ENCODE measurements at places on chromosomes 4 and X.

- no peak for DNase-seq
Measured at GRCh38 chr4:5923376-5923775, 30.5 kb upstream of the CRMP1 start.

GRCh38 chr4:55396308-55397125 lies 760 bp downstream of the TMEM165 start:
- DNase-seq, result peak; percentile 47

- no peak for DNase-seq
Measured at GRCh38 chrX:74514384-74514783, 93.1 kb downstream of the SLC16A2 start.

- no peak for DNase-seq
Measured at GRCh38 chrX:10030570-10030969, 63.4 kb downstream of the CLDN34 start.

DNA sequence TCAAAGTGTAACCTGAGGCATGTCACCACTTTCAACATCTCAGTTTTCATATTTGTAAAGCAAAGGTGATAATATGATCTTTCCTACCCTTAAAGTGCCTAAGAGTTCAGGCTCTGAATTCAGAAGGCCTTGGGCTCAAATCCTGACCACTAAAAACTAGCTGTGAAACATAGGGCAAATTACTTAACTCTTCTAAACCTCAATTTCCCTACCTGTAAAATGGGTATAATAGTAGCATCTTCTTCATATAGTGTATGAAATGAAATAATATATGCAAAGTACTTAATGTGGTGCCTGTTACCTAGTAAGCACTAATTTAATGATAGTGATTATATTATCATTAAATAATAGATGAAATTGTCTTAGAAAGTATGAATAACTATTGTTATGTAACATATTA lies 7.0 kb upstream of the WDR44 start:
- DNase-seq, result no peak

DNA sequence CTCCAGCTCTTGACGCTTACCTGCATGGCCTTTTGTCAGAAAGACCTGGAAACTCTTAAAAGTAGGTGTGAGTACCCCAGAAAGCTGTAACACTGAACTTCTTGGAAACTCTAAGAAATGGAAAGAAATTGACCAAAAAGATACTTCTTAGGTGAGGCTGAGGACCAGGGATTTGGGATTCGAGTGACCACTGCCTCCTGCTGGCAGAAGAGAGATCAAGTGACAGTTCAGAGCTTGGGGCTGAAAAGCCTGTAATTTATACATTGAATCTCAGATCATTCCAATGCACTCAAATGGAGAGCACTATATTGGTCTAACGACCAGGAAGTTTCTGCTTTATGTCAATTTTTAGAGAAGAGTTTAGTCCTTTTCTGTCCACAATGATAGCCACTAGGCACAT lies 204.6 kb downstream of the PDGFRA start:
- no peak for DNase-seq

DNA sequence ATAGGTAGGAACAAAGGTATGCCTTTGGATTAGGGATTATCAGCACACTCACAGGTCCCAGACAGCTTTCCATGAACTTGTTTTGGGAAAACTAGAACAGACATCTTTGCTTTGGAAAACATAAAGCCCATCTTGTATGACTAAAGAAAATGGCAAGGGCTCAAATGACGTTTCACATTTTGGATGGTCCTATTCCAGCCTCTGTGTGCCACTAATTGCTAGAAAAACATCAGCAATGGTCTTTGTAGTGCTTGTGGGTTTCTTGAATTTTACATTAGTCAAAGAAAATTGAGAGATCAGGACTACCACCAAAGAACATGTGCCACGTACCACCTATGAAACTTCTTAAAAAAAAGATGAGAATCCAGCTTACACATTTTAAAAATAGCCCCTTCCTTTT lies 111.4 kb downstream of the HDAC8 start:
- no peak for DNase-seq

- DNase-seq, result no peak
Measured at GRCh38 chr4:152524427-152524826, 11.5 kb downstream of the FBXW7 start.

DNA sequence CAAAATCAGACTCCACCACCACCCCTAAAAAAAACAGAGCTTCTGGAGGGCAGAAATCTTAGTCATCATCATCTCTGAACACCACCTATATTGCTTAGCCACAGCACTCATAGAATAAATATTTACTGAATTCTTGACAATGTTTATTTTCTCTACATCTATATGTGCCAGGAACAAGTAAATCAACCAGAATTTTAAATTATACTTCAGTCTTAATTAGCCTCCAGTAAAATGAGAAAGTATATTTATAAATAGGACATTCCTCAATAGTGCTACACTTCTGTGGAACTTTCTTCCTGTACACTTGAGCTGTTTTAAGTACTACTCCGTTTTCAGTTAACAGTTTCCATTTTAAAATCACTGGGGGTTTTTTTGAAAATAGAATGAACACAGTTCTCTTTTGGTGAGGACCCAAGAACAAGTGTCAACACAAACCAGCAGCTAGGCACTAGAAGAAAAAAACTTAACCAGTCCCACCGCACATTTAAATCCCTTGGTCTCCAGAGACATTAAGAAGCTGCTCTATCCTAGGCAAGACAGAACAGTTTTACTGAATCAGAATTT lies 25.5 kb downstream of the SMIM14 start:
- no peak for DNase-seq

DNA sequence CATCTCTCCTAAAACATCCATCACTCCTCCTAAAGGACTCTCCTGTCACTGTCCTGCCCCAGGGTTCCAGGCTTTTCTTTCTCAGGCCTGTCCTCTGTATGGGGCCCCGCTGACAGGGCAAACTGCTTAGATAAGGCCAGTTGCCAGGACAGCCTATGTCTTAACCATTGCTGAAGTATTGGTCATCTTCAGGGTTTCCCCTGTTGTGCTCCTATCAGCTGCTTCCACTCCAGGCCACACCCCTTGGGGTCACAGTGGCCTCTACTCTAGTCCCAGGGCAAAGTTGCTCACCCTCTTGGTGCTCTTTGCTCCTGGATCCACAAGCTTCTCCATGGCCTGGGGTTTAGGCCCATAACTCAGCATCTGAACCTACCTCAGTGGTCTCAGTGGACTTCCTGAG lies 138.0 kb upstream of the PJA1 start:
- DNase-seq, result no peak

DNA sequence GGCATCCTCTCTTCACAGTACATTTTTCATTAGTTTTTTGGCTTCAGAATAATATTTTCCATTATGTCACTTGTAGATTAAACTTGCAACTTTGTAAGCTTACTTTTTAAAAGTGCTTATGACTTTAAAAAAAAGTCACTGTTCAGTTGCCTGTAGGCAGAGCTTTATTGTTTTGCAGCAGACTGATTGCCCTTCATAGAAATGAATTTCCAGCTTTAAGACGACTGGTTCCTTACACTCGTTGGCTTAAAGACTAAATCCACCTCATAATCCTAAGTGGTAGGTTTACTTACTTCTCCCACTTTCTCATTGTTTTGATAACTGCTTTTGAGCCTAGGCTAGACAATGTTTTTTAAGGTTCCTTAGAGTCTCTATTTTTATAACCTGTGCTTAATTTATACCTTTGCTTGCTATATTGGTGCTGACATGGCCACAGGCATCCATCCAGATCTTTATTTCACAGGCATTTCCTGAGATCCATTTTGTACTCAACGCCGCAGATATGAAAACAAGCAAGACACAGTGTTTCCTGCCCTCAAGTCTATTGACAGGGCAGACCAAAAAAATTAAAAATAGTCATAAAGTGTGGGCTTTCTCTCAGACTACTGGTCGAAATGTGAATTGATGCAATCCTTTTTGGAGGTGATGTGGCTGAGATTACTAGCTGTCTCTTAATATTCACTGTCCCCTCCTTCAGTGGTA lies 12.6 kb upstream of the IL13RA2 start:
- DNase-seq, result no peak

DNA sequence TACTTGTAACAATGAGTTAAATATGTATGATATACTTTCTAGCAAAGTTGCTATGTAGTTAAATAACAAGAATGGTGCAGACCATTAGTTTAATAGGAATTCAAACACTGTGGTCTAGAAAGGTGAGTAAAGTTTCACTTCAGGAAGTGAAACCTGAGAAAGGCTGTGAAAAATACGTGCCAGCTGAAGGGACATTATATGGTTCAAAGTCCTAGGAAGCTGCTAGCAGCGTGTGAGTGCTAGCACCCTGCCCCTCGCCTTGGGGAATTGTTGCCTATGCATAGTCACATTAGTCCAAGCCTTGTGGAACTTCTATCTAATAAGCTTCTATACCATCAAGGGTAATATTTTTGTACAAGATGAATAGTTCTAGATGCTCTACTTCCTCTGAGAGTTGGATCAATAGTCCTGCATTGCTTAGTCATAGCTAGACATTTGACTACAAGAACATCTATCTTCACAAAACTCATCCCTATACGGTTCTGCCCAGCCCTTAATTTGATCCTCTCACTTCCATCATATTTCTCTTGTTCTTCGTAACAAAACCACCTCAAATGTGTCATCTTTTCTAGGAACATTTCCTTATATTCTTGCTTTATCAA lies 45.8 kb upstream of the ARSJ start:
- no peak for DNase-seq

DNA sequence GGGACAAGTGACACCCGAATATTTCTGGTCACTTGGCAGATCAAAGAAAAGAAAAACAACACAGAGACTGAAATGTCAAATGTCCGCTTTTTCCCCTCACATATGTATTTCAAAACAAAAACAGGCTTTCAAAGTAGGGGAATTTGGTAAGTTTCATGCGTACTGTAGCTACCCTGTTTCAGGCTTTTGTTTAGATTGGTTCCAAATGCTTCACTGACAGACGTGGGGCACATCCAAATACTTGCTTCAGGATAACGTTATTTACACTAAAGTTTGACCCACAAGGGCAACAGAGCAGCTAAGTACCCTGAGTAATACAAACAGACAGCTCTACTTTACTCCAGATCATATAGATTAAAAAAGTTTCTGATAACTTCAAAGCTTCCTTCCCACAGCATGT lies 804.5 kb upstream of the POU3F4 start:
- no peak for DNase-seq

- no peak for DNase-seq
Measured at GRCh38 chrX:73851014-73852009, 288.3 kb downstream of the CHIC1 start.

DNA sequence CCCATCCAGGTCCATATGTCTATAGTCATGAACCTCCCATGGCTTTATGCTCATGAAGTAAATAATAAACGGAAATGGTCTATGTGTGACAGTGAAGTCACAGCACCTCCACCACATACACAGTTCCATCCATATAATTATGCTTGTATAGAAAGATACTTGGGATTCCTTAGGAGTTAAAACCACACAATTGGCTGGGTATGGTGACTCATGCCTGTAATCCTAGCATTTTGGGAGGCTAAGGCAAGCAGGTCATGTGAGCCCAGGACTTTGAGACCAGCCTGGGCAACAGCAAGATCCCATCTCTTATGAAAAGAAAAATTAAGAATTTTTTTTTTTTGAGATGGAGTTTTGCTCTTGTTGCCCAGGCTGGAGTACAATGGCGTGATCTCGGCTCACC lies 55.6 kb upstream of the RBM47 start:
- DNase-seq, result no peak

GRCh38 chrX:69565247-69565815 lies 50.6 kb upstream of the EDA start:
- DNase-seq, result no peak

- no peak for DNase-seq
Measured at GRCh38 chrX:132119821-132120515, 7.9 kb downstream of the FRMD7 start.

- no peak for DNase-seq
Measured at GRCh38 chr4:16785793-16786527, 112.5 kb downstream of the LDB2 start.

- no peak for DNase-seq
Measured at GRCh38 chr4:95318483-95318882, 230.3 kb downstream of the UNC5C start.

- no peak for DNase-seq
Measured at GRCh38 chrX:34873500-34874225, 68.9 kb upstream of the FAM47B start.

DNA sequence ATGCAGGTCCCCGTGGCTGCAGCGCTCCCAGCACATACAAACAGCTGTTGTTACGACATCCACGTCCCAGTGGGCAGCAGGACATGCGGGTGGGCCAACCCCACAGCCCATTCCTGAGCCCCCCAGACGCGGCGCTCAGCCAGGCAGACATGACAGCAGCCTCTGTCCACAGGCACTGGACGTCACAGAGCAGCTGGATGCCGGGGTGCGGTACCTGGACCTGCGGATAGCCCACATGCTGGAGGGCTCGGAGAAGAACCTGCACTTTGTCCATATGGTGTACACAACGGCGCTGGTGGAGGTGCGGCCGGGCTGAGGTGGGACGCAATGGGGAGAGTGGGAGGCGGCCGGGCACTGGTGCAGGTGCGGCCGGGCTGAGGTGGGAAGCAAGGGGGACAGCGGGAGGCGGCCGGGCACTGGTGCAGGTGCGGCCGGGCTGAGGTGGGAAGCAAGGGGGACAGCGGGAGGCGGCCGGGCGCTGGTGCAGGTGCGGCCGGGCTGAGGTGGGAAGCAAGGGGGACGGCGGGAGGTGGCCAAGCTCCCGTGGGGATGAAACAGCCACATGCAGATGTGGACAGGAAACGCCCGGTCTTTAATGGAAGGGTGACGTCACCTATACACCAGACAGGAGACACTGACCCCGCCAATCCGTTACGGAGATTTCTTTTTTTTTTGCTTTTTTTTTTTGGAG lies 9.4 kb downstream of the PLCXD1 start:
- DNase-seq, result no peak

GRCh38 chrX:45955661-45956060 lies 589.6 kb downstream of the ZNF674 start:
- DNase-seq, result no peak

DNA sequence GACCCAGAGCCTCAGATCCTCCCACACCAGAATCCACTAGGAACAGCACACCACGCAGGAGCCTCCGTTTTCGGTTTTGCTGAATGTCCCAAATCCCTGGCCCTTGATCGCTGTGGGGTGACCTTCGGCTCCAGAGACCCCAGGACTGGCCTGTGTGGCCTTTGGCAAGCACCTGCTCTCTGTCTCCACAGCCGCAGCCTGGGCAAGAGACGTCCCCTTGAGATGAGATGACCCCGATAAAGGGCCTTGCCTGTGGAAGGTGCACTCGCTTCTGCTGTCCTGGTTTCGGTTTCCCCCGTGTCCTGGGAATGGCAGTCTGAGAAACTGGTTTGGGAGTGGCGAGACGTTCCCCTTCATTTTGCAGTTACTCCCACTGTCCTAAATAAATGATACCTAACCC lies 9.6 kb downstream of the PSAPL1 start:
- no peak for DNase-seq

GRCh38 chrX:50536955-50537354 lies 66.3 kb upstream of the DGKK start:
- no peak for DNase-seq

DNA sequence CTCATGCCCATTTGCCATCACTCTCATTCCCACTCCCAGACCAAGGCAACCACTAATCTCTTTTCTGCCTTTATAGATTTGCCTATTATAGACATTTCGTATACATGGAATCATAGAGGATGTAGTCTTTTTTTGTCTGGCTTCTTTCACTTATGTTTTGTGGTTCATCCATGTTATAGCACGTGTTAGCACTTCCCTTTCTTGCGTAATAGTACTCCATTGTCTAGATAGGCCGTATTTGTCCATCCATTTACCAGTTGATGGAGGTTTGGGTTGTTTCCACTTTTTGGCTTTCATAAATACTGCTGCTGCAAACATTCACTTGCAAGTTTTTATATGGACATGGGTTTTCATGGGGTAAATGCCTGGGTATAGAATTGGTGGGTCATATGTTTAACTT lies 48.4 kb downstream of the KIF4A start:
- no peak for DNase-seq

- DNase-seq, result peak; percentile 12
Measured at GRCh38 chr4:152189451-152190179, 346.3 kb downstream of the FBXW7 start.

- no peak for DNase-seq
Measured at GRCh38 chr4:189815404-189816192, 125.1 kb upstream of the FRG1 start.

Measured in cerebellum (tissue), 4 donors.